ENCODE measurements at places on chromosomes 13 and 19. TPM values are rescaled to one million over a fixed set of nuclear protein-coding genes. Genes with fewer than 3 reads are reported as not detected.

Gene MISP
- 0.99 TPM for total RNA-seq

Gene CLEC4G
- total RNA-seq: 6.6 TPM

Gene ZNF44
- 10.5 TPM for total RNA-seq

Gene CRLF1
- 23.3 TPM for total RNA-seq

Gene MEX3D
- total RNA-seq: 21.8 TPM

Gene KLF1
- not detected for total RNA-seq

Gene STX10
- total RNA-seq: 54.2 TPM

Gene ZNF888
- 6.7 TPM for total RNA-seq

Gene IL4I1
- not detected for total RNA-seq

Gene LAIR1
- 35.6 TPM for total RNA-seq

Gene CRX
- total RNA-seq: not detected

Gene TUBB4A
- 3.0 TPM for total RNA-seq

Gene ZNF724
- total RNA-seq: 1.3 TPM

Gene ADAMTS10
- total RNA-seq: 19.1 TPM

Gene WDR87
- not detected for total RNA-seq

Gene PPM1N
- total RNA-seq: not detected

Gene FGF21
- not detected for total RNA-seq

Gene IL12RB1
- not detected for total RNA-seq

Gene C3
- 382 TPM for total RNA-seq

Gene GIPC1
- 120 TPM for total RNA-seq

Gene CGB3
- total RNA-seq: not detected

Gene NR2C2AP
- total RNA-seq: 13.8 TPM

Gene ZNF581
- 20.2 TPM for total RNA-seq

Gene RUBCNL
- total RNA-seq: 2.3 TPM

Gene SMIM44
- total RNA-seq: not detected

Gene TRPC4
- total RNA-seq: 0.33 TPM

Gene EBI3
- 0.99 TPM for total RNA-seq

Gene NCR1
- not detected for total RNA-seq

Gene CCDC159
- total RNA-seq: 32.6 TPM

Gene GFY
- total RNA-seq: not detected

Gene LRFN3
- 14.5 TPM for total RNA-seq

Gene SIGLEC12
- total RNA-seq: not detected

Gene PDS5B
- total RNA-seq: 20.8 TPM
